Stimulated activated CD4-positive, alpha-beta T cell treated with anti-CD3 and anti-CD28 coated beads, Interleukin-2, amount 100 ng/mL, for 48 hours (primary cell): ENCODE measurements at places on chromosomes 1 and 21.

- no peak for DNase-seq
Observed at GRCh38 chr1:85473390-85473789, 8.4 kb upstream of the DDAH1 start.

DNA sequence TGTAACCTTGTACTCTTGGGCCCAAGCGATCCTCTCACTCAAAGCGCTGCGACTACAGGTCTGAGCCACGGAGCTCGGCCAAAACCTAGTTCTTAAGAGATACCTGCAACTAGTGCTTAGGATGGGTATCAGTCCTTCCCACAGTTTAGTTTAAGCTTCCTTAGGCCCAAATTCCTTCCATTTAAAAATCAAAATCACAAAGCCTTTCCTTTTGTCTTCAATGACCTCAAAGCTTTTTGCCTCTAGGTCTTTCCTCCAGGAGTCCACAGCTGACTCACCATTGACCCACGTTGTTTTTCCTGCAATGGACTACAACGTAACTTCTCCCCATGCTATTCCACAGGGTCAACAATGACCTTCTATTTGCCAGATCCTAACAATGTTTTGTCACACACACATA is 64.0 kb downstream of the APP start:
- DNase-seq, result no peak

DNA sequence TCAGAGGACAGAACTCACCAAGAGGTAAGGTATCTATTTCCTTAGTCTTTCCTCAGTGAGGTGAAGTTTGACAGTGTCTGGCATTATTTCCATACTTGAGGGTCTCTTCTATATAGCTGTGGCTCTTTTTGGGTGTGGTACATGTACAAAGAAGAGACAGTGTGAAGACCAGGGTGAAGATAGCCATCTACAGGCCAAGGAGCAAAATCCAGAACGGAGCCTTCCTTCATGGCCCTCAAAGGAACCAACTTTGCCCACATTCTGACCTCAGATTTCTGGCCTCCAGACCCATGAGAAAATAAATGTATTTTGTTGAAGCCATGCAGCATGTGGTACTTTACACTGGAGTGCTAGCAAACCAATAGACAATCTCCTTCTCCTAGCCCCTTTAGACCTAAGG is 858.5 kb upstream of the B3GALT2 start:
- no peak for DNase-seq

GRCh38 chr1:76068953-76069561 is 5.5 kb upstream of the ST6GALNAC3 start:
- DNase-seq, result no peak

GRCh38 chr1:181557313-181557712 is 74.0 kb downstream of the CACNA1E start:
- no peak for DNase-seq

GRCh38 chr1:173038875-173039554 is 11.7 kb downstream of the TNFSF18 start:
- DNase-seq, result peak; percentile 5
